ENCODE measurements at places on chromosomes 7 and 10. TPM values are rescaled to one million over a fixed set of nuclear protein-coding genes. Genes with fewer than 3 reads are reported as not detected.

AEBP1 gene
- total RNA-seq = 153 TPM

VIM gene
- 1,242 TPM for total RNA-seq

KLF14 gene
- total RNA-seq = not detected

ADCYAP1R1 gene
- total RNA-seq = 10.2 TPM

DNA sequence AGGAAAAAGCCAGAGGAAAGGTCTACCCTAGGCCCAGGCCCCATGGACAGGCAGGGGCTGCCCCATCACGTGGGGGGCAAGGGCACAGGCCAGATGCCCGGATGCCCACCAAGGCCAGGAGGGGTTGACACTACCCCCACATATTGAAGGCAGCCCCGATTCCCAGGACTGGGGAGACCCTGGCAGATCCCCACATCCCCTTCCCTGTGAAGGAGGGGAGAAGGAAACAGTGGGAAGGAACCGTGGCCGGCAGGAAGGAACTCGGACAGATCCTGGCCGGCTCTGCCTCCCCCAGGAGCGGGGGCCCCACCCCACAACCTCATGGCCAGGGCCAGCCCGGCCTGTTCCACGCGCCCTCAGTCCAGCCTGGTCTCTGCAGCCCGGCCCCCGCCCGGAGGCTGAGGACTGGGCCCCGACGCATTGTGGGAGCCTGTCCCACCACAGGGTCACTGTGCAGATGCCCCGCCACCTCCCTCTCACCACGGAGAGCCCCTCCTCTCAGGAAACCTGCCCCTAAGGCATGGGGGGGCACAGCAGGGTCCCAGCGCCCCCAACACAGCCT is 41.3 kb downstream of the PAPOLB start:
- H3K4me1 ChIP-seq = peaks cover 6% of the 10 kb centered on the region
- H3K27ac ChIP-seq = no peak overlapping the region
- no peak for DNase-seq

GRCh38 chr10:35486297-35486990 is 118.7 kb upstream of the GJD4 start:
- peaks cover 9% of the 10 kb centered on the region for H3K4me1 ChIP-seq
- no peak overlapping the region for H3K4me3 ChIP-seq
- DNase-seq = no peak
- H3K27me3 ChIP-seq = no peaks in the 10 kb centered on the region
- no peak overlapping the region for H3K27ac ChIP-seq
- peaks cover 3% of the 10 kb centered on the region for H3K36me3 ChIP-seq

SUN3 gene
- not detected for total RNA-seq
